ENCODE measurements at places on chromosomes 7 and 10.

DNA sequence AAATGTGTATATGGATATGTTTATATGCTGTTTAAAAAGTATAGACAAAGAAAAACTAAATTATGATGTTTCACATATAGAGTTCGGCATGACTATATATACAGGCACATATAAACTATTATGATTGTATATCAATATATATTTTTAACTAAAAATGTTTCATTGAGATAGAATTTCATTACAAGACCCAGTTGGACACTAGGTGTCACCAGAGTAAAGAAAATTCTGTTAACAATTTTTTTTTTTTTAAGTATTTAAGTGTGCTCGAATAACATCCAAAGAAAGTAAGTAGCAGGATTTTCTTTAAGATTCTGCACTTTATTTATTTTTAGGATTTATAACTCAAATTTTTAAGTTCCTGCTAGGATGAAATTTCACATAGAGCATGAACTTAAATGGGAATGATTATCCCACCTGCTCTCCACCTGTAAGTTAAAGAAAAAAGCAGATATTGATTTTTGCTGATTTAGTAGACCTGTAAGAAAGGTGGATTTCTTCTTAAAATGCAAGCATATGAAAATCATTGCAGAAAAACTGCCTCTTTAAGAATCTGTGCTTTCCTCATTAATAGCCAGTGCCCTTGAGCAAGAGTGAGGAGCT lies 961.5 kb downstream of the PCDH15 start:
- DNase-seq = peak; percentile 14

GRCh38 chr7:657565-658119 lies 68.9 kb upstream of the DNAAF5 start:
- DNase-seq = no peak

DNA sequence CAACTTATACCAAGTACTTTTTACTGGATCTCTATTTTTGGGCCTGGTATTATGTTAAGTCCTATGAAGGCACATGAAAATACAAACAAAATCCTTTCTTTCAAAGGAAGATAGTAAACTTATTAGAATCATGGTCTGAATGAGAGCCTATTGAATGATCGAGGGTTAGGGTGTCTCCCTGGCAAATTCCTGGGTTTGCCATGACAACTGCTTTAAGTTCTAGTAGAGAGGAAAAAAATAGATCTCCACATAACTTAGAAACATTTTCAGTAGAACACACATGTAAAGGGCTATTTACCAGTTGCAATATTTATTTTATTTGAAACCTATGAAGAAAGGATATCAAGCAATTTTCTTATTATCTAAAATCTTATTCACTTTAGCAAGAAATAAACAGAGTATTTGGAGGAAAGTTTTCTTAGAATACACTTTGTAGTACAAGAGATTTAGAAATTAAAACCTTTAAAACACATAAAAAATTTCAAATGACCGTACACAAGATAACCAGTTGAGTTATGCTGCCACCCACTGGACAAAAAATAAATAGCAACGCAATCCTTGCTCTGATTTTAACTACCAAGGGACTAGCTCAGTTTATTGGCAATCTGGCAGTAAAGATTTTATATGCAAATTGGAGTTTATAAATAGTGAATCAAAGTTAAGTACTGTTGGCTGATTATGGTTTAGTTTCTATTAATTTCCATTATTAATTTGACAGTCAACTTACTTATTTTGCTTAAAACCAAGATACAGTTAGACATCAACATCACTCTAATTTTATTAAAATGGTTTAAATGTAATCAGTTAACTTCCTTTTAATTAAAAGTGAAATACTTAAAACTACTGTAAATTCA lies 33.9 kb downstream of the CACUL1 start:
- peak; percentile 48 for DNase-seq

- DNase-seq = no peak
Measured at GRCh38 chr7:68429411-68430117, 1168.7 kb upstream of the AUTS2 start.

- no peak for DNase-seq
Measured at GRCh38 chr7:147279514-147279913, 1162.9 kb downstream of the CNTNAP2 start.

DNA sequence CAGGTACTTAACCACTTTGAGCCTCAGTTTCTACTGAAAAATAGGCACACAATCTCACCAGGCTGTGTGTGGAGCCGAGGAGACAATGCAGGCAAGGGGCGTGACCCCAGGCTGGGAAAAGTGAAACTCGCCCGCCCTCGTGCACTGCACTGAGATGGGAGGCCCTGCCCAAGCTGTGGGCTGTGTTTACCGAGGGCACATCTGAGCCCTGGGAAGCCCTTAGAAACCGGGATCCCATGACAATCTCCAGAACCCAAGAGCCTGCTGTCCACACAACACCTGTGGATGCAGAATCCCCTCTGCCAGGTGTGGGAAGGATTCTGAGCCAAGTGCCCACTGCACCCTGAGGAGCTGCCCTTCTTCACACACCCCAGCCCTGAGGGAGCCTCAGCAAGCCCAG lies 198.3 kb downstream of the GRID1 start:
- no peak for DNase-seq

DNA sequence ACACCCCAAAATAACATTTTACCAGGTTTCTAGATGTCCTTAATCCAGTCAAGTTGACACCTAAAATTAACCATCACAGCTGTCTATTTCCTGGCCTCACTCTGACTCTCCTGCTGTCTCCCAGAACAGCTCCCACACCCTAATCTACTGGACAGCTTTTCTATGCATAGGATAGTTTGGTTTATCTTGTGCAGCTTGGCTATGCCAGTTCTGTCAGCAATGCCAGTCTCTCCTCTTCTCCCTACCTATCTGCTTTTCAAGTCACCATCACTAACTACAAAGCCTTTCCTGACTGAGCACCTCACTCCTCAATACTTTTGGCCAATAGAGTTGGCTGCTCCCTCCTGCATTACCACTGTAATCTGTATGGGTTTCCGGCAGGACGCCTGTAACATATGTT lies 5.0 kb downstream of the NCOA4 start:
- DNase-seq = no peak

DNA sequence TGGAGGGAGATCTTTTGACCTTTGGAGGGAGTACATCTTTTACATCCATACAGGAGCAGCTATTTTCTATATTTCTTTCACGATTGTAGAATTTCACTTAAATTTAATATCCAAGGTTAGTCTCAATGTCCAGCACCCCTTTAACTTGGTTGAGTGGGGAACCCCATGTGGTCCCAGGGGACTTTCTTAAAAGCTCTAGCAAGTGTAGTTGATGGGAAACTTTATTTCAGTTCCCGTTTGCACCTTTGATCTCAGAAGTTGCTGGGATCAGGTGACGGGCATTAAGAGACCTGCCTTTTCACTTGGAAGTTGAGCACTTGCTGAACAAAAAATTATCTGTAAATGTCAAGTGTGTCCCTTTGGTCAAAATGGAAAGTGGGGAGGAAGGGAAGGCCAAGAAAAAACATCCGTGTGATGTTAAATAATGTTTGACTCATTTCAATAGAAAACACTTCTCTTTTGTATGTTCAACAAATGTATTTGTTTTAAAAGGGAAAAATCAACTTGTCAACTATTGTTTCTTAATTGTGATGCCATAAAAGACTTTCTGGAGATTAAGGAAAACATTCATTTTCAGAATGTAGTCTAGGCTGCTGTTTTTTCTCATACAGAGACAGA lies 370.1 kb upstream of the GALNT17 start:
- no peak for DNase-seq

DNA sequence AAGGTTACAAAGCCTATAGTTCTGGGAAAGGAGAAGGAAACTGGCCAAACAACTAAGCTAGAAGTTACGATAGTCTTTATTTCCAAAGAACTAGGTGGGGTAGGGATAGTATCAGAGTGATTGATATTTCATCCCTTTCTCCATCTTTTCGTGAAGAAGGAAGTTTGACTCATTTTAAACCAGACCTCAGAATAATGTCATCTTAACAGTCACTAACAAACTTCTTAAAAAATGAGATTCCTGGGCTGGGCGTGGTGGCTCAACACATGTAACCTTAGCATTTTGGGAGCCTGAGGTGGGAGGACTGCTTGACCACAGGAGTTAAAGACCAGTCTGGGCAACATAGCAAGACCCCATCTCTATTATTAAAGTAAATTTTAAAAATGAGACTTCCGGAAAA lies 69.4 kb downstream of the ARL4A start:
- DNase-seq = peak; percentile 51

- DNase-seq = no peak
Measured at GRCh38 chr7:134396031-134396430, 62.9 kb downstream of the AKR1B1 start.

DNA sequence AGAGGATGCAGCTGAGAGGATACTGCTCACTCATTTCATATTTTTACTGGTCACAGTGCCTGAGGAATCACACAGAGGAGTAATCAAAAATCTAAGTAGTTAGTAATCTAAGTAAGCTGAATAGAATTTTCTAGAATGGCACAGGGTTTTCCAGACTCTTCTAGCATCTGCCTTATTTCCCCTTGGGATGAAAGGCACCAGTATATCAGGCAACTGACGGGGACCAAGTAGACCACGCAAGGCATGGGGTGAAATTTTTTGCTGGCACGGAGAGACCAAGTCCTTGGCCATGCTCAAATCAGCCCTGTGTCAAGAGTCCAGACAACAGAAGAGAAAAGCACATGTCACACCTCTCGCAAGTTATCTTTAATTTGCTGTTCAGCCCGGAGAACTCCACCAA lies 14.2 kb downstream of the NCOA4 start:
- DNase-seq = no peak

- DNase-seq = no peak
Measured at GRCh38 chr10:58269782-58270290, 874 bp downstream of the CISD1 start.

GRCh38 chr10:6176691-6177231 lies 26.0 kb upstream of the PFKFB3 start:
- DNase-seq = no peak

DNA sequence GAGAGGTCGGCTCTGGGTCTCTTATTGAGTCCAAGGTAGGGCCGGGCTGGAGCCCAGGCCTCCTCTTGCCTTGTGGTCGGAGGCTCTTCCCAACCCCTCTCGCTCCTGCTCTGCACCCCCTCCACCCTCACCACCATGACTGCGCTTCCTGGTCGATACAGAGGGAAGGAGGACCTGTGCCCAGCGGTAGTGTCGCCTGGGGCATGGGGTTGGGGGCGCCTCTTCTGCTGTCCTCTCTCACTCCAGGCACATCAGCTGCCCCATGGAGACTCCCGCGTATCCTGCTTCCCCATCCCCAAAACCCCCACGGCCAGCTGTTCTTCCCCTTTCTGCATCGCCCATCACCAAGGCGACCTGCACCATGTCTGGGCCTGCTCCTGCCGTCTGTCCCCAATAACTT lies 44.4 kb downstream of the TMEM270 start:
- DNase-seq = no peak

GRCh38 chr7:151721694-151722093 lies 155.2 kb downstream of the PRKAG2 start:
- no peak for DNase-seq

DNA sequence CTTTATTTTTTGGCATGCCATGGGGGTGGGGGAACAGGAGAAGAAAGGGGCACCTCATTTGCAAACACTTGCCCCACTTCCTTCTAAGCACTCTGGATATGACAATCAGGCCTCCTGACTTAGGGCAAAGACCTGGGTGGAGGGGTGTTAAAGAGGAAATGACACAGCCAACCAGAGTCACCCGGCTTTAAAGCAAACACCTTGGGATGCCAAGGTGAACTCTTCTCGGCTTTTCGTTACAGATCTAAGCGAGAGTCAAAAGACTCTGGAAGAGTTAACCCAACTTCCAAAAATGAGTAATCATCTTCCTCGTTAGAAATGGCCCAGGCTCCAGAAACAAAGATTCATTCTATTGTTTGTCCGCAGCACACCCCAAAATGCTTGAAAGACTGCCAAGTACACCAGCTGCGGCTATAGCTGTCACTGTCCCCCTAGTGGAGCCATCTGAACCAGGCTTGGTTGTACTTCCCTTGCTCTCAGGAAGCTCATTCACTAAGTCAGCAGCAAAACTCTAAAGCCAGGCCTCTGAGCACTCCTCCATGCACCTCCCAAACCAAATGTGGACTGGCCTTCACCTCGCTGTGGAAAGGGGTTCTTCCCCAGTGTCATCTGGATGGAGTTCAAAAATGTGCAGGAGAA lies 24.8 kb downstream of the FAM53B start:
- DNase-seq = peak; percentile 53

DNA sequence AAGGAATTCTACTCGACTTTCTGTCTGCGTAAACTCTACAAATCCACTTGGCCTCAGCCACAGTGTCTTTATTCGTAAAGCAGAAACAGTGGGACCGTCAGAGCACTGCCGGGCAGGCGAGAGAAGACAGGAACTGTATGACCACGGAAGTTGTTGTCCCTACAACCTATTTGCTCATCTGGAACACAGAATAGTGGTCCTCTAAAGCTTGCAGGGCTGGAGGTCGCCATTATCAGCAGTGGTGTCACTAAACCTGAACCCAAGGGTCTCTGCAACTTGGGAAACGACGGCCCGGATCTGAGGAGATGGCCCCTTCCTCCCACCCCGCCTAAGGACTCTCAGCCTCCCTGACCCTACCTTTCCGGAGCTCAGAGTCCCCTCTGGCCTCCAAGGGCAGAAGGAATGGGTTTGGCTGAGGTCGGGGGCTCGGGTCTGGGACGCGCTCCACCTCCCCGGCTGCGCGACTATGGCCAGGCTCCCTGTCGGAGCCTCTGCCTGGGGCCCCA lies 442 bp downstream of the STYXL1 start:
- no peak for DNase-seq

DNA sequence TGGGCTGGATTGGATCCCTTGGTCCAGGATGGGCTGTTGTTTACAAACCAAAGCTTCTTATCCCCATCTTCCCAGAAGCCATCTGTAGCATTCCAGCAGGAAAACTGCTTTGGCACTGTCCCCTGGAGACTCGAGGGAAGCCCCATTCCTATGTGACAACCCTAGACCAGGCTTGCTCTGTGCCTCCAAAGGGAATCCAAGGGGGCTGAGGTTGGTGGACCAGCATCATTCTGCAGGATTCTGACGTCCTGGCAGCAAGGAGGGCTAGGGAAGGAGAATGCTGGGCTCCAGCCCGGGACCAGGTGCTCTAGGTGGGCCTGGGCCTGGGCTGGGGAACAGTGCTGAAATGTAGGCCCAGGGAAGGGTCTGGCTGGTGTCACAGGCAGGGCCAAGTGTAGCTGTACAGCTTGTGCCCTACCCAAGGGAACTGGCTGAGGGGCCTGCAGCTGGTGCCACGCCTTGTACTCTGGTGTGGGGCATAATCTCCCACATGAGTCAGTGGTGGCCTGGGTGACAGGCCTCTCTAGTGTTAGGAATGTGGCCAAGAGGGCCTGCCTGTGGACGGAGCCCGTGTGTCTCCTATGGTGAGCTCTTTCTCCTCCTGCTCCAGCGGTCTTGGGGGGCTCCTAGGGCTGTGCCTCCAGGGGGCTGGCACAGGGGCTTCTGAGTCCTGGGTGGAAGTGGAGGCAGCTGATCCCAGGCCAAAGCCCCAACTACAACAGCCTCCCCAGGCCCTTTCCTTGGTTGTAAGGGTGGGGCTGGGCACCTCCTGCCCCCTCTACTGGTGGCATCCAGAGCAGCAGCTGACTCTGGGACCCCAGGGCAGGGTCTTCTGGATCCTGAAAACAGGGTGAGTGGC lies 25.2 kb downstream of the TRIM8 start:
- DNase-seq = no peak
